Mammary microvascular endothelial cell (primary cell): ENCODE measurements at places on chromosomes 12 and 14. TPM values are rescaled to one million over a fixed set of nuclear protein-coding genes. Genes with fewer than 3 reads are reported as not detected.

Gene NXPH4
- not detected in 2 replicates for total RNA-seq

Gene GAS2L3
- total RNA-seq = 25.5 and 25.6 TPM in 2 replicates

Gene TGFB3
- 0.74 and 1.6 TPM in 2 replicates for total RNA-seq

Gene RGS6
- not detected in 2 replicates for total RNA-seq

Gene LPAR5
- total RNA-seq = not detected in 2 replicates

Gene SPTB
- not detected in 2 replicates for total RNA-seq

Gene PDZRN4
- not detected in 2 replicates for total RNA-seq

Gene ASCL1
- not detected in 2 replicates for total RNA-seq

Gene L2HGDH
- 5.2 and 5.4 TPM in 2 replicates for total RNA-seq

Gene EML5
- 0.05 and 0.13 TPM in 2 replicates for total RNA-seq
